AG09319 (cell line): ENCODE measurements at places on chromosomes 13 and 19.

DNA sequence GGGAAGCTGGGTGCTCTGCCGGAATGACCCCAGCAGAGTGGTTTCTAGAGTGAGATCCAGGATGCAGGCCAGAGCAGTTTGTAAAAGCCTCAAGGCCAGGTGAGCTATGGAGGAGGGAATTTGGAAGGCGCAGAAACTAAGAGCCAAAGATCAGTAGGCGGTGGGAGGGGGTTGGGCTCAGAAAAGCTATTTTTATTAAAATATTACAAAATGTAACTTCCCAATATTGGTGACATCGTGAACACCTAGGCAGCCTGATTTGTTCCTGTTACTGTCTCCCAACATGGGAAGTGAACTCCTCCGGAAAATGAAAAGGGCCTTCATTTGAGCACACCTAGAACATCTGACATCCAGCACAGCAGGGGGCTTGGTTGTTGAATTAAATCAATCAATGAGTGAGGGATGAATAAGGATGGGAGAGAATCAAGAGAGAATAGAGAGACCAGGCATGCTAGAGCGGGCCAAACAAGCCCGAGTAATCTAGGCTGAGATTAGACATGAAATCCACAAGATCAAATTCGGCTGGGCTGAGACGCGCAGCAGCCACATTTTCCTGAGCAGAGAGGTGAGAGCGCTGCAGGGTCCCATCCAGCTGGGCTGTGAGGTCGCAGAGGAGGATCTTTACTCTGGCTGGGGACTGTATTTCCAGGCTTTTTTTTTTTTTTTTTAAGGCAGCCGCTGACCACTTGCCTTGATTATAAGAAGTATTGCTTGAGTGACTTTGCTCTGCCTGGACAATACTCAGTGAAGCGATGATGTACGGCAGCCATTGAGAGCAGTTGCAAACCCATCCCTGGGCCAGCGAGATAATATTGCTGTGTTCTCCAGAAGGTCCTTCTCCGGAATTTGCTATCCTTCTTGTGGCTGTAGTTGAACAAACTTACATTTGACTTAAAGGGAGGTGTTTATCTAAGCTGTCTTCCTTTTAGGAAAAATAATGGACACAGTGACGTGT, 178.0 kb upstream of the KL start:
- DNase-seq = no peak

DNA sequence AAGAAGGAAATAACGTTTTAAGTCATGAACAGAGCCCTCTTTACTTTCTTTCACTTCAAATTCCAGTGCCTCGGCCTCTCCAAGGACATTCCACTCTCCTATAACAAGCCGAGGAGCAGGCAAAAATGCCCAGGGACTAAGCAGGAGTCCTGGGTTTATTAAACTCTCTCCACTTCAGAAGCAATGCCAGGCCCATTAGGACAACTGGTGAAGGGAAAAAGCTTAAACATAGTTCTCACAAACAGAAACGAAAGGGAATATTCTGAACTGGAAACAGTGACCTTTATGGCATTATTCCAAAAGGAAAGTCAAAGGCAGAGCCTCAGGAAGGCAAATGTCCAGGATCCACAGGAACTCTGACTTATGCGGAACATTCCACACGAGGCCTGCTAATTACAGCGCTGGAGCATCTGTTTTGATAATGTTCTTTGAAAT, 30.9 kb upstream of the MED4 start:
- peak; percentile 12 for DNase-seq

DNA sequence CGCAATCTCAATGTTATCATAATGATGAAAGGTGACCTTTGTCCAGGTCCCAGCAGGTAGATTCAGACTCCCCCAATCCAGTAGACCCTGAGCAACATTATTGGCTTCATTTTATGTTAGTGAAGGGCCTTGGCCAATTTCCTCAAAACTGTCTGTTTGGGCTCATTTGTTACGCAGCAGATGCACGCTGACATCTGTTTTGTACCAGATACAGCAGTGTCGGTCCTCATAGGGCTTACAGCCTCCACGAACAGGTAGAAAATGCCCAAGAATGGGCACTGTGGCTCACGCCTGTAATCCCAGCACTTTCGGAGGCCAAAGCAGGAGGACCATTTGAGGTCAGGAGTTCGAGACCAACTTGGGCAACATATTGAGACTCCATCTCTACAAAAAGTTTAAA, 13.1 kb upstream of the NMRK2 start:
- no peak for DNase-seq

GRCh38 chr19:47157431-47158321, 27.0 kb downstream of the SAE1 start:
- no peak for DNase-seq

- no peak for DNase-seq
Measured at GRCh38 chr19:47542030-47542475, 27.2 kb upstream of the NAPA start.

GRCh38 chr13:76016799-76017400, 380.8 kb downstream of the LMO7 start:
- DNase-seq = no peak

DNA sequence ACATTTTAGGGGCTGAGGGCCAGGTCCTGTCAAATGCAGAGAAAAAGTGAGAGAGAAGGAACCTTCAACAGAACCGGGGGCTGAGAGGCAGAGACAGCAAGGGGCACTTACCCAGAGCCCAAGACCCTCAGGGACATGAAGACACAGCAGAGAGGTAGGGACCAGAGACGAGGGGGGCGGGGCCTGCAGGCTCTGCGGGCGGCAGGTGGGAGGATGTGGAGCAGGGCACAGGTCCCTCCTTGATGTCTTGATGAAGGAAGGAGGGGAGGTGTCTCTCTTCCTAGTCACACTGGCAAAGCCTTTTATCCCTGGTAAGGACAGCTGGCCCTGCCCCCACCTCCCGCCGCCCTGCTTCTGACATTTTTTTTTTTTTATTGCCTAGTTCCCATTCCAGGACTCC, at the start of gene KLK14:
KLK14 (minus strand) TSS at position 277 of the 400 bp plus-strand sequence; CDS start at position 4, 273 bp downstream.
- no peak for DNase-seq

- peak; percentile 34 for DNase-seq
Measured at GRCh38 chr19:6862673-6863078, 24.7 kb upstream of the ADGRE1 start.

- DNase-seq = no peak
Measured at GRCh38 chr19:7718668-7719067, 13.2 kb downstream of the CLEC4G start.

GRCh38 chr13:92657565-92657964, 569.0 kb upstream of the GPC6 start:
- DNase-seq = no peak

DNA sequence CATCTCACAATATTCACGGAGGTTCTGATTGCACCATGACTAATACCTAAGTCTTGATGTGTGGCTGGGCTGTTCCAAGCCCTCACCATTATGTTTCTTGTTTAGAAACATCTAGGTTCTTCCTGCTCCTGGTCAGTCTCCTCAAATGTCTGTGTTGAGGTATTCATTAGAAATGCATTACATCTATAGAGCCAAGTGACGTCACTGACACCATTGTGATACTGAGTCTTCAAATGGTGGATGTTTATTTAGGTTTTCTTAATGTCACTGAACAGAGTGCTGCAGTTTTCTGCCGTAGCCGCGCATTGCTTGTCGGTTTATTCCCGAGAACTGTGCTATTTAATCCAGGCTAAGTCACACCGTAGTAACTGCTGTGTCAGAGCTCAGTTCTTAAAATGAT, 142.4 kb upstream of the SPACA7 start:
- no peak for DNase-seq

DNA sequence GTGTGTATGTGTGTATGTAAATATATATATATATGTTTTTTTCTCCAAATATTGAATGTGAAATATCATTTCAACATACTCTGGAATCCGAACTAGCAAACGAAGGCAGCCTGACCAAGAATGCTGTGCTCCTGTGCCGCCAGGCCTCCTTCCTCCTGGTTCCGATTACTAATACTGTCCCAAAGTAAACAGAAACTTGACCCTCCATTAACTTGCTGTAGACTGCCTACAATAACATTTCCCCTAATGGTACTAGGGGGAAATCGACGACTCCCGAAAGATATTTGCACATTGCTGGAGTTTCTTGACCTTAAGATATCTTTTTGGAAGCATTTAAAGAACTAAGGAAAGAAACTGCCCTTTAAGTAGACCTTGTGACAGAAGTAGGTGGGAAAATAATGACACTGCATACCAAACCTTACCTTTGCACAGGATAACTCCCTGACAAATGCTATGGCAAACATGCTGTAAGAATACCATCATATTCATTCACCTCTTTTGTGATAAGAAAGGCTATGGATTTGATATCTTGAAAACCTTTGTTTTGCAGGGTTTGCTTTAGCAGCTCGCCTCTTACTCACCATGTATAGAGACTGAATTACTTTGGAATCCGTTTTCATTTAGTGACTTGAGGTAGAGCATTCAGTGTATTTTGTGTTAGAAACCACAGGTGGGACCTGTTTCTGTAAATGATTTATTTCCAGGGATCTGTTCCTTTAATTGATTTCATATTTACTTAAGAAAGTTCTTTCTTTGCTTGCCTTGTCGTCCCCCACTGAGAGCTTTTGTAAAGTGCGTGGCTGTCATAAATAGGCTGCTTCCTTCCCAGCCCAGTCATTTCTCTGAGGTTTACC, 80.1 kb downstream of the KLF5 start:
- peak; percentile 44 for DNase-seq
